ENCODE measurements at places on chromosomes 3 and 15. TPM values are rescaled to one million over a fixed set of nuclear protein-coding genes. Genes with fewer than 3 reads are reported as not detected.

The ASB14 gene
- total RNA-seq, result not detected

The GOLGA8G gene
- total RNA-seq, result not detected

The BMF gene
- total RNA-seq, result 7.3 TPM

The TNNC1 gene
- not detected for total RNA-seq

The FBXW12 gene
- not detected for total RNA-seq

The XCR1 gene
- total RNA-seq, result not detected

The LIPC gene
- 0.51 TPM for total RNA-seq

The PLCB2 gene
- 16.1 TPM for total RNA-seq

The TBL1XR1 gene
- 103 TPM for total RNA-seq

The FBXL22 gene
- total RNA-seq, result not detected

The PIERCE2 gene
- 2.0 TPM for total RNA-seq

The C3orf33 gene
- 3.4 TPM for total RNA-seq

The ARPP21 gene
- total RNA-seq, result not detected

The ATP13A5 gene
- total RNA-seq, result not detected

The BLM gene
- total RNA-seq, result 13.6 TPM

The GOLGA6L10 gene
- total RNA-seq, result 0.57 TPM

The MNS1 gene
- total RNA-seq, result 1.8 TPM

The P2RY12 gene
- total RNA-seq, result 11.3 TPM

The ADAMTSL3 gene
- 2.9 TPM for total RNA-seq

The HRG gene
- not detected for total RNA-seq

The GOLGA8M gene
- 2.4 TPM for total RNA-seq

The TIPIN gene
- 7.5 TPM for total RNA-seq

The VEPH1 gene
- 1.2 TPM for total RNA-seq

The ADGRG7 gene
- not detected for total RNA-seq

The WDR93 gene
- total RNA-seq, result 1.8 TPM

The CNTN3 gene
- 17.0 TPM for total RNA-seq

The MYZAP gene
- total RNA-seq, result 27.7 TPM

The FMN1 gene
- 56.7 TPM for total RNA-seq

The ZCWPW2 gene
- 0.38 TPM for total RNA-seq

The ZNF639 gene
- total RNA-seq, result 46.5 TPM

The CORO2B gene
- 9.2 TPM for total RNA-seq

The ACAN gene
- total RNA-seq, result not detected

The NRROS gene
- 22.3 TPM for total RNA-seq

The CPN2 gene
- total RNA-seq, result not detected

All from subcutaneous adipose tissue (tissue), 4 donors.